ENCODE measurements at places on chromosomes 5 and 9. TPM values are rescaled to one million over a fixed set of nuclear protein-coding genes. Genes with fewer than 3 reads are reported as not detected.

DNA sequence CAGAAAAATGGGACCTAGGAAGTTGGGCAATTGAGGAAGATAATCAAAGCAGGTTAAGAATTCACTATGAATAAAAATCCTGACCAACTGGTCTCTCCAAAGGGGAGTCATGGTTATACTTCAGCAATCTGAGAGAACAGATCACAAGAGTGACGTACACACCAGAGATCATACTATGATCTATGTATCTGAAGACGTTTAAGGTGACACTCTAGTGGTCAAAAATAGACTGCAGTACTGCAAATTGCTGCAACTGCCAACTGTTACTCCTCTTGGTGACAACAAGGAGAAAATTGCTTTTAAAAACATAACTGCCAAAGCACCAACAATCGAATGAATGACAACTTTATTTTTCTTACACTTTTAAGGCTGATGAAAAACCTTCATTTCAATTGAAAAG, 4.9 kb downstream of the AK6 start:
- no peak overlapping the region for H3K4me3 ChIP-seq
- H3K27ac ChIP-seq: peak overlapping the region; percentile 28
- peak; percentile 63 for DNase-seq
- no peaks in the 10 kb centered on the region for H3K27me3 ChIP-seq
- H3K4me1 ChIP-seq: peaks cover 7% of the 10 kb centered on the region

- no peaks in the 10 kb centered on the region for H3K27me3 ChIP-seq
- H3K36me3 ChIP-seq: peaks cover 12% of the 10 kb centered on the region
- H3K27ac ChIP-seq: no peak overlapping the region
- H3K4me3 ChIP-seq: no peak overlapping the region
- no peaks in the 10 kb centered on the region for H3K4me1 ChIP-seq
- DNase-seq: no peak
Measured at GRCh38 chr9:120454467-120454866, 125.5 kb downstream of the CDK5RAP2 start.

PCDHGA2 gene
- total RNA-seq: 6.3 TPM

CCL28 gene
- 0.25 TPM for total RNA-seq

GRCh38 chr9:79663878-79664277, 92.1 kb downstream of the TLE4 start:
- no peaks in the 10 kb centered on the region for H3K27me3 ChIP-seq
- DNase-seq: peak; percentile 52
- peak overlapping the region; percentile 20 for H3K4me3 ChIP-seq
- H3K27ac ChIP-seq: peak overlapping the region; percentile 28
